Activated gamma-delta T cell treated with anti-CD3 and anti-CD28 coated beads, Interleukin-2, amount 50 U/mL, for 16 hours (primary cell): ENCODE measurements at places on chromosomes 11 and 22.

- no peak for DNase-seq
Measured at GRCh38 chr22:39939830-39940229, 20.4 kb upstream of the TMA7B start.

- DNase-seq = no peak
Measured at GRCh38 chr11:74608431-74608830, 16.0 kb downstream of the POLD3 start.

DNA sequence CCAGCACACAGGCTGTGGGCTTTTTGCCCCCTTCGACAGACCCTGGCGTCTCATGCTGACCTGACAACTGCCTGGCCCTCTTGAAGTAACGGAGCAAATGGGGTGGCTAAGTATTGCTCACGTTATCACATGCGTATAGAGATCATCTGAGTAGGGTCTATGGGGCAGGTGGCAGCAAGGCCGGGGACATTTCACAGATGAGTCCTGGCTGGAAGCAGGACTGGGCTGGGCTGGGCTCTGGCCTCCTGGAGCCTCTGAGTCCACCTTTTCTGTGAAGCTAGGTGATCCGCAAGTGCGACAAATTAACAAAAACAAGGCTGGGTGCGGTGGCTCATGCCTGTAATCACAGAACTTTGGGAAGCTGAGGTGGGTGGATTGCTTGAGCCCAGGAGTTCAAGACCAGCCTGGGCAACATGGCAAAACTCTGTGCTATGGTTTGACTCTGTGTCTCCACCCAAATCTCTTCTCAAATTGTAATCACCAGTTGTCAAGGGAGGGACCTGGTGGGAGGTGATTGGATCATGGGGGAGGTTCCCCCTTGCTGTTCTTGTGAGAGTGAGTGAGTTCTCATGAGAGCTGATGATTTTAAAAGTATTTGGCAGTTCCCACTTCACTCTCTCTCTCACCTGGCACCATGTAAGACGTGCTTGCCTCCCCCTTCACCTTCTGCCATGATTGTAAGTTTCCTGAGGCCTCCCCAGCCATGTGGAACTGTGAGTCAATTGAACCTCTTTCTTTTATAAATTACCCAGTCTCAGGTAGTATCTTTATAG, 122.0 kb downstream of the MPPED1 start:
- DNase-seq = no peak

DNA sequence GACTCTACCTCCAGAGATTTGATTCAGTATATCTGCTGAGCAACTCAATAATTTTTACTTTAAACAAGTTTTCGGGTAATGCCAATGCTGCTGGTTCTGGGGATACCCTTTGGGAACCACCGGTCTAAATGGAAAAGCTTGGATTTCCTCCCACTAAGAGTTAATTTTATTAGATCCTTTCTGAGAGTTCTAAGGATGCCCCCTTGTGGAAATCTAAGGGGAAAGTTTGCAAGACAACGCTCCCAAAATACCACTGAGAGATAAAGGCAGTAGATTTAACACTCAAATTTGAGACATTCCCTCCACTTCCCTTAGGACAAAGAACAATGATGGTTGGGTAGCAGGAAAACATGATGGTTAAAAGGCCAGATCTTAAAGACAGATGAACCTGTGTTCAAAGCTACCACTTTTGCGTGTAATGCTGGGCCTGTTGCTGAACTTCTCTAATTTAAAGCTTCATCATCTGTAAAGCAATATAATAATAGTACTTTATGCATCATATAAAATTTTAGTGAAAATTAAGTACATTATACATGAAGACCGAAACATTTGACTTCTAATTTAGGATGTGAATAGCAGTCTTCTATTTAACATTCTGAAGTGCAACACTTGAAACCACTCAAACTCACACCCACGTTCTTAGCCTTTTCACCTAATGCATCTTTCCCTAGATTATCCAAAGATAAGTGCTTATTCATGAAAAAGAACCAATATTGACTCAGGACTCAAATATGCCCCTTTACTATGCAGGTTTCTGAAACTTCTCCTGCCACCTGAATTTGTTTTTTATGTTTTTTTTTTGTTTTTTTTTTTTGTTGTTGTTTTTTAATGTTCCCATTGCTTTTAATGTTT, 110.1 kb upstream of the LUZP2 start:
- DNase-seq = no peak

DNA sequence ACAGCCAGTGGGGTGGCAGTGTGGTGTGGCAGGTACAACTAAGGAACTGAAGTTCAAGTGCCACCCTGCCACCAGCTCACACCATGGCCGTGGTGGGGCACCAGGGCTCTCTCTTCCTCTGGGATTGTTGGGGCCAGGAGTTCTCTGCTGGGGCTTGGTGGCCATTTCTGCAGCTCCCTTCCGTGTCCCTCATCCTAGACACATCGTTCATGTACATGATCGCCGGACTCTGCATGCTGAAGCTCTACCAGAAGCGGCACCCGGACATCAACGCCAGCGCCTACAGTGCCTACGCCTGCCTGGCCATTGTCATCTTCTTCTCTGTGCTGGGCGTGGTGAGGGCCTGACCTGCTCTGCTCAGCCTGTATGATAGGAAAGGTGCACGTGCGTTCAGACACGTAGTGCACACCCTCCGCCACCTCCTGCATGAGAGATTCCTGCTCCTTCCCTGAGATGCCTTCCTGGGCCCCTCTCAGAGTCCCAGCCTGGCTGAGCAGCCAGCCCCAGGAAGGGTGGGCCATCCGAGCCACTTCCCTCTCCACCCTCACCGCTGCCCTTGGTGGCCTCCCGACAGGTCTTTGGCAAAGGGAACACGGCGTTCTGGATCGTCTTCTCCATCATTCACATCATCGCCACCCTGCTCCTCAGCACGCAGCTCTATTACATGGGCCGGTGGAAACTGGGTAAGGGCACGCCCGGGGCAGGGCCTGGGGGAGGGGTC, 7.3 kb upstream of the TAGLN start:
- DNase-seq = no peak

GRCh38 chr11:113806406-113806805, 26.8 kb downstream of the CLDN25 start:
- DNase-seq = no peak

DNA sequence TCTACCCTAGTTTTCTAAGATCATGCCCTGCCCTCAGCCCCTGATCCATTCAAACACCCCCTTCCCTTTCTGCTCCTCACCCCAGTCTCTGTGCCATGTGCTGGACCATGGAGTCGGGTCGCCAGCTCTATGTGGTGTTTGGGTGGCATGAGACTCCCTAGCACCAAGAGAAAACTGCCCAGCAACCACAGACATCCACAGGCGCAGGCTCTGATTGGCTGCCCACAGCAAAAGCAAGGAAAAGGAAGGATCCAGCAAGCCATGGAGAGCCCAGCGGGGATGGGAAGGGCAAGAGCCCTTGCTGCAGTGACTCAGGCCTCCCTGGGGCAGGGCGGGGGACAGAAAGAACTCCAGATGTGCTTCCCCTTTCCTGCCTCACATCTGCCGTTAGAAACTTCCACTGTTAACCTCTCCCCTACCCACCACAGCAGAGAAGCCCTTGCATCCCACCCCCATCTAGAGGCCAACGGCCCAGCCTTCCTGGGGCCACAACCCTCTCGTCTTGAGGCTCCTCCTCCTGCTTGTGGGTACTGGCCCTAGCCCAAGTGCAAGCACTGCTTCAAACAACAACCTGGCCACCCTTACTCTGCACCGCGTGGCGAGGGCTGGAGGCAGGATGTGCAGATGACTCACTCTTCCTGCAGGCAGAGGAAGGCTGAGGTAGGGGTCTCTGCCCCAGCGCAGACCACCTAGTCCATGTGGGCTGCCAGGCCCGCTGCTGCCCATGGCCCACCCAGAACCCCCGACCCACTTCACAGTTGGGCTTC, 9.7 kb upstream of the AHNAK start:
- DNase-seq = peak; percentile 77

- no peak for DNase-seq
Measured at GRCh38 chr11:93573184-93573583, 30.0 kb upstream of the SMCO4 start.

- no peak for DNase-seq
Measured at GRCh38 chr22:30718938-30719337, 24.3 kb downstream of the OSBP2 start.

GRCh38 chr22:23270212-23270733, 90.0 kb downstream of the BCR start:
- DNase-seq = no peak

DNA sequence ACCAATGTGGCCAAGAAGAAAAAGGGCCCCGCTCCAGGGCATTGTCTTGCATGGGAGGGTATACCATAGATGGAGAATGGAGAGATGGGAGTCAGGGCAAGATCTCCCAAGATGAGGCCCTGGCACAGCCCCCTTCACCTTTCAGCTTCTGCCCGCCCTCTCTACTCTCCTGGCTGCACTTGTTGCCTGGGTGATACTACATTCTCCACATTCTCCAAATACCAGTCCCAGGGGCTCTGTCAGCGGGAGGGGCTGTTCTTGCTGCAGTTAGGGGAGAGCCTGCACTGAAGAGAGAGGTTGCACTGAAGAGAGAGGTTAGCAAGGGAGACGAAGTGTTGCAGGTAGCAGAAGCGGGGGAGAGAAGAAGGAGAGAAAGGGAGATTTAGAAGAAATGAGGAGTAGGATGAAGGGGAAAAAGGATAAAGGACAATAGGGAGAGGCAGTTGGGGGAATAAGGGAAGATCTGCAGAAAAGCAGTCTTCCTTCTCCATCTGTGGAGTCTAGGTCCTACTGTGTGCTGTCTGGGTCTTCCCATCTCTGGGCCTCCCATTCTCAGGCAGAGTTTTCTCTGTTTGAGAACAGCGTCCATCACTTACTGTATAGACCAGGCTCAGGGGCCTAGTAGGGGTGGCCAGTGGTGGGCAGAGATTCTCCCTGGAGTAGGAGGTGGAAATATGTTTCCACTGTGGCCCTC, 8.0 kb downstream of the PHLDB1 start:
- DNase-seq = no peak

DNA sequence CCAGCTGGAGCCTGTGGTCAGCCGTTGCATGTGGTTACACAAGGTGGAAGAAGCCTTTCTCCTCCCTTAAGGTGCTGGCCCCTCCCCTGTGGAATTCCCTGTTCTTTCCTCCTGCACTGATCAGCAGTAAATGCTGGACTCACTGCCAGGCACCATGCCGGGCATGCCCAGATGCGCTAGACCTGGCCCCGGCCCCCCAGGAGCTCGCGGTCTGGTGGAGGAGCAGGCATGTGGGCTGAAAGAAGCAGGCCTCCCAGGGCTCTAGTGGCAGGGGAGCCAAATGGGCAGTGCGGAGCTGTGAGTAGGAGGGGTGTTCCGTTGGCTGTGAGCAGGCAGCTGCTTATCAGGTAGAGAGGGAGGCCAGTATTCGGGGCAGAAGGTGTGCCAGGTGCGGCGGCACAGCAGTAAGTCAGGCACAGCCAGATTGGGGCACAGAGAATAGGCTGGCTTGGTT, 10.2 kb downstream of the DGKZ start:
- DNase-seq = no peak

DNA sequence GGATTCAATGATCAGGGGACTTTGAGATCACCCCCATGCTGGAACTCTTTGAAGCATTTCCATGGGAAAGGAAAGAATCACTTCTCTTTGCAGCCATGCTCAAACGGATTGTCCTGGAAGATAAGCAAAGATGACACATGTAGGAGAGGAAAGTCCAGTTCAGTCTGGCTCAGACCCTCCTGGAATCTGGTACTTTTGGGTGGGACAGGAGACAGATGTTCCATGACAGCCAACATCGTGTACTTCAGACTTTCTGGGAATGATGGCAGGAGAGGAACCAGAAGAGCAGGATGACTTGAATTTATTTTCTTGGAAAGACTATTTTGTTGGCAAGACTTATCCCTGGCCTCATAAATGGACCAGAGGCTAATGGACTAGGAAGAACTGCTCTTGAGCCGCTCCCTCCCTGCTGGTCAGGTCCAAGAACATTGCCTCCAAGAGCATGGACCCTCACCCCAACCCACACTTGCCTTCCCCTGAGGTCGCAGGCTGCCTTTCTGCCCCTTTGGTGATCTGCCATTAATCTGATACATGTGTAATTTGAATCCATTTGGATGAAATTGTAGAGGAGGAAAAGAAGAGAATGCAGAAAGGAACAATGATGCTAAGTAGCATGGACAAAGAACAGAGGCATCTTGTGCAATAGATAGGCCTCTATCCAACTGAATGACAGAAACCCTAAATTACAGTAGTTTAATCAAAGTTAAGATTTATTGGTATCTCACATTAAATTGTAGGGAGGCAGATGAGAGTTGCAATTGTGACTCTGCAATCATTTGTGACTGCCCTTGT, 201.0 kb downstream of the SNX19 start:
- DNase-seq = no peak

DNA sequence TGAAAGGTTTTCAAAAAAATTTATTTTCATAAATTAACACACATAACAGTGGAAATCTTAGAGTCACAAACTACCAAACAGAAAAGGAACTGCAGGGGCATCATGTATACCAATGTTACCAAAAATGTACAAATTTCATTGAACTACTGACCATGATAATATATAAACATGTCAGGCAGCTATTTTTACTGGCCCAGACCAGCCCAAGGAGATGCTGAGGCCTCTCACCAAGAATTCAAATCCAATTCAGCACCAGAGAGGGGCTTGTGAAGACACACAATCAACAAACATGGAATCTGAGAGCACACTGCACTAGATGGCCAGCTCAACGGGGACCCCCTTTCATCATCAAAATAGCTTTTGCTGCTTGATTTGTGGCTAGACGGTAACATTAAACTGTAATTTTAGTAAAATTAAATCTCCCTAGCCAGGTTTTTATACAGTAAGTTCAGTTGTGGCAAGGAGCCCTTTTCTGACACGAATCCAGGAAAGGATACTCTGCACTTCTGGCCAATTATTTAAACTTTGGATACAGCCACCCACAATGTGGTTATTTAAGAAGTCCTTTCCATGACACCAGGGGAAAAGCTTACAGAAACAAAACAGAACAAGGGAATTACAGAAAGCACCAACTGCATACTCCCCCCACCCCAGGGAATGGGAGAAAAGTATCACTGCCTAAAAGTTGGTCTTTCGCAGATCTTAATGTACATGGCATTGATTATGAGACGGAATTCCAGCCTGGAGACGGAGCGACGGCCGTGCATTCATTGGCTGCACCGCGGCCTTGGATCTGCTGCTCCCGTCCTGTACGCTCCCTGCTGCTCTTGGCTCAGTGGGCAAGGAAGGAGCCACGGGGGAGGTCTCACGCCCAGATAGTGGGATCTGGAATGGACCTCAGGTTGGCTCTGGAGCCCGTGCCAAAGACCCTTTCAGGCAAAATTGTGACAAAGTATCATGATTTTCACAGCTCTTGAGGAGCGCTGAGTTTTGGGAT, 19.6 kb upstream of the PISD start:
- DNase-seq = no peak

- DNase-seq = no peak
Measured at GRCh38 chr22:49214976-49215375, 612.7 kb downstream of the BRD1 start.

- no peak for DNase-seq
Measured at GRCh38 chr11:1752907-1753228, 2.5 kb upstream of the IFITM10 start.
